ENCODE measurements at places on chromosomes 13 and 19.

GRCh38 chr13:24146961-24147569, 13.5 kb upstream of the SPATA13 start:
- DNase-seq = no peak

DNA sequence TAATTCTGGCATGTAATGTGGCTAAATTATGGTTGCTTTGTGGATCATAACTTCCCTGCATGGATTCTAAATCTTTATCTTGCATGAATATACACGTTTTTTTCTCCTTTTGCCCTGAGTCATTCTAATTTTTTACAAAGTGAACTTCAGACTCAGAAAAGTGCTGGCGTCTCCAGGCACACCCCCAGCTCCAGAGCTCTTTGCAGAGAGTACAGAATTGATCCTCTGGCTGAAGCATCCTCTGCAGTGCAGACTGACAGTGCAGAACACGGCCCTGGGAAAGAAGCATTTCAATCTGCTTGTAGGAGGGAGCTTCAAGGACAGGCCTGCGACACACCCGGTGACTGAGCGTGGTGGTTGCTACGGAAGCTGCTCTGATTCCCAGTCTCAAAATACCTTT, 228.1 kb downstream of the FGF9 start:
- no peak for DNase-seq

- no peak for DNase-seq
These were observed at the start of gene LYL1 for GRCh38 chr19:13102666-13103580. Gene LYL1, minus strand, starts transcription at chr19:13102858. Its CDS starts 1,687 bp downstream, at chr19:13101171.

GRCh38 chr19:28424077-28424476, 788.9 kb downstream of the UQCRFS1 start:
- no peak for DNase-seq

- DNase-seq = no peak
These were observed 486.4 kb downstream of the TSHZ3 start for GRCh38 chr19:30862876-30863275.

GRCh38 chr13:109649713-109650112, 136.7 kb downstream of the IRS2 start:
- no peak for DNase-seq

- no peak for DNase-seq
These were observed 41.0 kb downstream of the RAP2A start for GRCh38 chr13:97475011-97475410.

DNA sequence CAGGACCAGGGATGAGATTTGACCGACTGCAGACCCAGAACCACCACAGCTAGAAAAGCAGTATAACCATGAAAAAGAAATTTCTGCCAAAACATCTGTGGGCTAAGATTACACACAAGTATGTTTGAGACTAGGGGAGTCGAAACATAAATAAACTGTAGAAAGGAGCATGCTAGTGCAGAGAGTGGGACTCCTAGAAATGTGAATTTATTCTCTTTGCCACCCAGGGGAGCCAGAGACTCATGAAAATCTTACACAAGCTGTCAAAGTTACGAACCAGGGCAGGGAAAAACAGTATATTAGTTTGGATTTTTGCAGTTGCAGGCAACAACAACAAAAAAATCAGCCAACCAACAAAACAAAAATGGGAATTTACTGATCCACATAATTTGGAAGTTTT, 12.3 kb upstream of the HSPH1 start:
- DNase-seq = no peak

Measured in NCI-H1417 treated with DMSO at 0.1 percent for 48 hours (cell line).